Hindlimb muscle (tissue), 1 donor: ENCODE measurements at places on chromosomes 13 and 19. TPM values are rescaled to one million over a fixed set of nuclear protein-coding genes. Genes with fewer than 3 reads are reported as not detected.

The NTN5 gene
- 0.72 TPM for polyA plus RNA-seq

The ZNF419 gene
- polyA plus RNA-seq = 8.2 TPM

The CBLC gene
- not detected for polyA plus RNA-seq

GRCh38 chr19:39696387-39696786 lies 7.9 kb upstream of the LGALS14 start:
- no peak for DNase-seq

GRCh38 chr13:94646904-94647303 lies 45.2 kb downstream of the GPR180 start:
- no peak for DNase-seq

DNA sequence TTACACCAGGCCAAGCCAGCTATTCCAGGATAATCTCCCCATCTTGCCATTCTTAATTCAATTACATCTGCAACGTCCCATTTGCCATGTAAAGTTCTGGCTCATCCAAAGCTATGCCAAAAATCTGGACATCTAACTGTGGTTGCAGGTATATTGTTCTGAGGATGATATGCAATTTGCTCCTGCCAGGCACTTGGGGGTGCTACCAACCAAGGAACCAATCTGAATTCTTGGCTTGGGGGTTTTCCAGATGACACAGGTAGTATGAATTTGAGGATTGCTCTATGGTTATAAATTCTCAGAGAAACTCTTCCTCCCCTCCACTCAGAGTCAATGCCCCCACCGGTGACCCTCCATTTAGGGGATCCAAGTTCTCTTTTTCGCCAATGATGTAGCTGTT lies 33.0 kb downstream of the CRYL1 start:
- no peak for DNase-seq
